ENCODE measurements at places on chromosomes 1 and 21. TPM values are rescaled to one million over a fixed set of nuclear protein-coding genes. Genes with fewer than 3 reads are reported as not detected.

Gene CFHR3
- total RNA-seq: 0.81 TPM

GRCh38 chr1:27145934-27146354, 9.0 kb downstream of the SLC9A1 start:
- peaks cover 2% of the 10 kb centered on the region for H3K36me3 ChIP-seq
- H3K27me3 ChIP-seq: no peaks in the 10 kb centered on the region
- peak; percentile 36 for DNase-seq
- H3K4me3 ChIP-seq: no peak overlapping the region

DNA sequence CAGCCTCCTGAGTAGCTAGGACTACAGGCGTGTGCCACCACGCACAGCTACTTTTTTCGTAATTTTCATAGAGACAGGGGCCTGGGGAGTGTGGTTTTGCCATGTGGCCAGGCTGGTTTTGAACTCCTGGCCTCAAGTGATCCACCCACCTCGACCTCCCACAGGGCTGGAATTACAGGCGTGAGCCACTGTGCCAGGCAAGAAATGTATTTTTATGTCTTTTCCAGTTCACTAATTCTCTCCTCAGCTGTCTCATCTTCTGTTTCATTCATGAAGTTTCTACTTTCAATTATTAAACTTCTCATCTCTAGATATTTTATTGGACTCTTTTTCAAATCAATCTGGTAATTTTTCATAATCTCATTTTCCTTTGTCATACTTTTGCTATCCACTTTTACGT, 72.1 kb upstream of the DISP3 start:
- no peak overlapping the region for H3K4me3 ChIP-seq
- H3K27me3 ChIP-seq: no peaks in the 10 kb centered on the region
- no peak overlapping the region for H3K27ac ChIP-seq
- no peaks in the 10 kb centered on the region for H3K4me1 ChIP-seq
- no peak for DNase-seq

Gene MAN1A2
- total RNA-seq: 48.7 TPM

DNA sequence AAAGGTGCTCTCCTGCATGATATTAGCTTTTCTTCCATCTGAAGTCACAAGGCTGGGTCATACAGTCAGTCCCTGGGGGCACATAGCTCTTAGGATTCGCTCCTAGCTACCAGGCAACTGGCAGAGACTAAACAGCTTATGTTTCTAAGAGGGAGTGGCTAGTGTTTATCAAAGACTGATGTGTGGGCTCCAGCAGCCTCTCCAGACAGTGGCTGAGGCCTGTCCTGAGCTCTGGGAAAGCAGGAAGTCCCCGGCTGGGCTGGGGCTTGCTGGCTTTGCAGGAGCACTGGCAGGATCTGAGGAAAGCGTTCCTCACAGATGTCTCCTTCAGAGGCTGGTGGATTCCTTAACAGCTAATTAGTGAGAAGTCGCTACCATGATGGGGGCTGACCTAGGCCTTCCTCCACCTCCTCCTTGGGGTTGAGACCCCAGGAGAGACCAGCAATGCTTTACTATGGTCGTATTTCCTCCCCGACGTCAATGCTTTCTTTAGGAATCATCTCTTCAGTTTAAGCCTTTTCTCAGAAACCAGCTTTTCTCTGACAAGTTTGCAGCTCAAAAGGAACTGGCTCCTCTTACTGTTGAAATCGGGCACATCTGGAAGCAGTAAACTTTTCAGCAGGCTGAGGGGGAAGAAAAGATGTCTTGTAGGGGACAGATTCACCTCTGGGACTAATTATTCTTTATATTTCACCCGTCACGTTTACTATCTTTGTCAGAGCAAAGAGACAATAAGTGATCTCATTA, 33.5 kb upstream of the HHAT start:
- H3K4me1 ChIP-seq: peaks cover 46% of the 10 kb centered on the region
- DNase-seq: no peak
- no peak overlapping the region for H3K4me3 ChIP-seq
- H3K27me3 ChIP-seq: no peaks in the 10 kb centered on the region

- peaks cover 9% of the 10 kb centered on the region for H3K4me1 ChIP-seq
- DNase-seq: no peak
- no peaks in the 10 kb centered on the region for H3K36me3 ChIP-seq
- no peak overlapping the region for H3K27ac ChIP-seq
- peak overlapping the region; percentile 38 for H3K4me3 ChIP-seq
These were observed 98.0 kb downstream of the WDR4 start for GRCh38 chr21:42781150-42781970.

Gene TSSK3
- total RNA-seq: 1.1 TPM

- DNase-seq: peak; percentile 3
- H3K36me3 ChIP-seq: no peaks in the 10 kb centered on the region
- no peaks in the 10 kb centered on the region for H3K27me3 ChIP-seq
- no peaks in the 10 kb centered on the region for H3K4me1 ChIP-seq
- H3K4me3 ChIP-seq: no peak overlapping the region
- no peak overlapping the region for H3K27ac ChIP-seq
These were observed 41.0 kb upstream of the DR1 start for GRCh38 chr1:93304716-93305138.

Gene LMX1A
- 0.68 TPM for total RNA-seq

- H3K36me3 ChIP-seq: no peaks in the 10 kb centered on the region
- DNase-seq: no peak
- H3K4me1 ChIP-seq: peaks cover 46% of the 10 kb centered on the region
These were observed 19.6 kb upstream of the NCF2 start for GRCh38 chr1:183609759-183610452.

DNA sequence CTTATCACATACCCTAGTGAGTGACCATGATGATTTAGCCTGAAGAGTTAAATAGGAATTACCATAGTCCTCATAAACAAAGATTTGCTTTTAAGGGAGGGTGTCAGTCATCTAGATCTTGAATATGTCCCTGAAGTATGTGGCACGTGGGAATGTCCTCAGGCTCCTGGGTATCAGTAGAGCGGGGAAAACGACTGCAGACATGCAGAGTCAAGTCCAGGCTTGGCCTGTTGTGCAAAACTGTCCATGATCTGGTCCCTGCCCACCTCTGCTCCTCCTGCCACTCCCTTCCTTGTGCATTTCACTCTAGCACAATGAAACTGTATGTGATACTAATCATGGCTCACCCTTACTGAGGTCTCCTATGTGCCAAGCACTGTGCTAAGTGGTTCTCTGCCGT, 12.9 kb downstream of the MOV10 start:
- no peak overlapping the region for H3K27ac ChIP-seq
- H3K36me3 ChIP-seq: peaks cover 11% of the 10 kb centered on the region
- no peak for DNase-seq
- no peak overlapping the region for H3K4me3 ChIP-seq
- no peaks in the 10 kb centered on the region for H3K4me1 ChIP-seq

DNA sequence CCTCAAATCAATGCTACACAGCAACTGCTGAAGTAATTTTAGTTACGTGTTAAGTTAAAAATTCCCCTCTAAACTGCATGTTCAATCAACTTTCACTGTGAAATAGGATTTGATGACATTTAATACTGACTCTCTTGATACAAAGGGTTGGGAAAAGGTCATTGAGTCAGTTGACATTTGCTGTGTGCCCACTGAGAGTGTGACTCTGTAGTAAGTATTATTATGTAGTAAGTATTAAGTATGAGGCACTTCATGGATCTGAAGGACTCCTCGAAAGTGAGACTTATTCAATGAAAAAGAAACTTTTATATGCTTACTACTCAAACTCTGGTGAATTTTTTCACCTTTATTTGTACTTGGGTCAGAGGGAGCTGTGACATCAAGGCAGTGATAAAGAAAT, 83.1 kb upstream of the S1PR1 start:
- DNase-seq: no peak
- H3K27ac ChIP-seq: no peak overlapping the region
- peaks cover 17% of the 10 kb centered on the region for H3K4me1 ChIP-seq
- H3K36me3 ChIP-seq: no peaks in the 10 kb centered on the region

Gene HES2
- total RNA-seq: not detected

DNA sequence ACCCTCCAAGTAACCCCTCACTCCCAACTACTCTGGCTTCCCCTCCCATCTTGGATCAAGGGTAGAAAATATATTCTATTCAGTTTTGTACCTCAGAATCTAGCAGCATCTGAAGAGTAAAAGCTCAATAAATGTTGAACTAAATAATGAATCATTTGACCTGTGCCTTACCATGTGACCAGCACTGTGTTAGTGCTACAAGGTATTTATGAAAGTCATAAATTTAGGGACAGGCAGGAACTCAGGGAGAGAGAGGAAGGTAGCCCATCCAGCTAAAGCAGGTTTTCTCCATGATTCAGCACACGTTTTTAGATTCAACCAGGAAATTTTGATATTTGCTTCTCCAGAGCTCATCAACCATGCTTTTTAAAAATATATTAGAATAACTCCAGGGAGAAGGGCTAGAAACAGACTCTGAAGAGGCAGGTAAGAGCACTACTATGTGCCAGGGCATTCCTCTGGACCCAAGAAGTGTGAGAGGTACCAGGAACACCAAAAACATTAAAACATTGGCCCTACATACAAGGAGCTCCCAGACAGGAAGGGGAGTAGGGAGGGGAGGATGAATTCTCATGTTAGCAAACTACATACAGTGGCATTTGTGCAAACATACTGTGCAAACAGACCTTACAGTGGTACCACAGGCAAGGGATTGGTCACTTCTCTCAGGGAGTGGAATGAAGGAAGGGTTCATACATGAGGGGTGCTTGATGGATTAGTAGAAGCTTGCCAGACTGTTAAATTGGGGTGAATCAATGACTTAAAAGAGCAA, 64.3 kb downstream of the FYB2 start:
- no peak overlapping the region for H3K4me3 ChIP-seq
- no peak for DNase-seq
- no peaks in the 10 kb centered on the region for H3K36me3 ChIP-seq
- no peaks in the 10 kb centered on the region for H3K4me1 ChIP-seq
- no peak overlapping the region for H3K27ac ChIP-seq

Gene SPATA46
- total RNA-seq: not detected

Gene SLC1A7
- 3.0 TPM for total RNA-seq

DNA sequence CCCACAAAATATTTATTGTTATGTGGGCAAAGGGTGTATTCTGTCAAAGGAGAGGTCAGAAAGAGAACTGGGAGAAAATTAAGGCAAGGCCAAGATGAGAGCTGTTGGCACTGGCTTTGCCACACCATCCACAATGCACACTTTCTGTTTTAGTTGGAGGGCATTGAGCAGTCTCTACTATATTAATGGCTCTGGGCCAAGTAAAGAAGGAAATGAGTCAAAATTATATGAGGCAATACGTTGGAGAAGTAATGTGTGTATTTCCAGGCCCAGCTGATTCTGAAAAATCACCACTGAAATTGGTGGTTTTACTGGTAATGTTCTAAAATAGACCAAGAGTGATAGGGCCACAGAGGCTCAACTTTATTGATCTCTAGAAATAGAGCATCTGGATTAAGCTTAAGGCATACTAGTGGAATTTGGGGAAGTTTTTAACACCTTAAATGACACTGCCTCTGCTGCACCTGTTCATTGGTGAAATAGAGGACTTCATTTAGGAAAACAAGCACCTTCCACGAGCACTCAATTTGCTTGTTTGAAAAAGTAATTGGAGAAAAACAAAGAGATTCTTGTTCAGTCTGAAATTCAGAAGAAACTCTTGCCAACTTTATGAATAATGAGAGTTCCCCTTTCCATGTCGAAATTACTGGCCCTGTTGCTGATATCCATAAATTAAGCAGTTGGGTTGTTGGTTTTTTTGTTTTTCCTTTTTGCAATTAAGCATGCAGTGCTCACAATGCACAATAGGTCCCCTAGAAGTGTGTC, 424.9 kb downstream of the ADGRL2 start:
- H3K27ac ChIP-seq: peak overlapping the region; percentile 66
- no peak overlapping the region for H3K4me3 ChIP-seq
- no peak for DNase-seq
- no peaks in the 10 kb centered on the region for H3K27me3 ChIP-seq
- H3K4me1 ChIP-seq: peaks cover 20% of the 10 kb centered on the region

Gene GMEB1
- 4.7 TPM for total RNA-seq

- no peaks in the 10 kb centered on the region for H3K27me3 ChIP-seq
- H3K4me3 ChIP-seq: peak overlapping the region; percentile 83
- DNase-seq: no peak
- H3K4me1 ChIP-seq: peaks cover 6% of the 10 kb centered on the region
These were observed 2.9 kb downstream of the JUN start for GRCh38 chr1:58780836-58781452.

Gene COL24A1
- 1.6 TPM for total RNA-seq

Gene CFAP74
- not detected for total RNA-seq

DNA sequence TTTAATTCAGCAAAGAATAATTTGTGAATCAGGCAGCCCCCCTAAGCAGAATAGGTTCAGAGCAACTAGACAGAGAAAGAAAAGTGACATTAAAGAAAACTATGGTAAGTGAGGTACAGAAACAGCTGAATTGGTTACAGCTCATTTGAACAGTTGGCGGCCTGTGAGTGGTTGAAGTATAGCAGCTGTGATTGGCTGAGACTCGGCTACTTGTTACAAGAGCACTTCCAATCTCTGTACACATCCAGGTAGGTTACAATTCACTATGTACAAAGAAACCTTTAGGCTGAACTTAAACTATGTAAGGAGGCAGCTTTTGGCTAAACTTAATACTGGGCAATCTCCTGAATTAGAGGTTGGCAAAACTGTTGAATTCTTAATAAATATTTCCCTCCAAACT, 171.1 kb upstream of the LHX8 start:
- DNase-seq: no peak
- no peak overlapping the region for H3K27ac ChIP-seq
- H3K4me3 ChIP-seq: no peak overlapping the region
- no peaks in the 10 kb centered on the region for H3K27me3 ChIP-seq
- no peaks in the 10 kb centered on the region for H3K36me3 ChIP-seq
- no peaks in the 10 kb centered on the region for H3K4me1 ChIP-seq

- DNase-seq: no peak
- H3K27ac ChIP-seq: no peak overlapping the region
- H3K27me3 ChIP-seq: no peaks in the 10 kb centered on the region
- H3K4me1 ChIP-seq: peaks cover 22% of the 10 kb centered on the region
- peaks cover 3% of the 10 kb centered on the region for H3K36me3 ChIP-seq
- H3K4me3 ChIP-seq: no peak overlapping the region
These were observed 249.9 kb downstream of the NFIA start for GRCh38 chr1:61332196-61332753.

DNA sequence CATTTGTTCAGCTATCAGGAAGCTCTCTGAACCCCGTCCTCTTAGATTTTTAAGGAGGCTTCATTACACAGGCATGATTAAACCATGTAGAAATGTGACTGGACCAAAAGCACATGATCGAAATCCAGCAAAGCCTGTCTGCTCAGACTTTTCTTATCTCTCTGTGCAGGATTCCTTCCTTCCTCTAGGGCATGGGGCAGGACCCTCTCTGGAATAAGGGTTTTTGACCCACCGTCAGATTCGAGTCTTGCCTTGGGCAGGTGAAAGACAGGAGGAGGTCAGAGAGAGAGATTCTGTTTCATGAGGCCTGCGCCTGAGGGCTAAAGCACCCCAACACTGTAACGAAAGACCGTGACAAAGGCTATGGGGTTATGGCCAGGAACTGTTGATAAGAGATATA, 136.8 kb downstream of the RHOU start:
- no peak overlapping the region for H3K27ac ChIP-seq
- no peaks in the 10 kb centered on the region for H3K27me3 ChIP-seq
- no peaks in the 10 kb centered on the region for H3K36me3 ChIP-seq
- DNase-seq: no peak
- H3K4me3 ChIP-seq: no peak overlapping the region
- no peaks in the 10 kb centered on the region for H3K4me1 ChIP-seq

Measured in thoracic aorta (tissue), 2 donors.